ENCODE measurements at places on chromosomes 1 and 21.
A peak's percentile ranks its signal among the peaks of the same experiment; 100 is the strongest.

- peak; percentile 38 for DNase-seq
These were observed 58.5 kb upstream of the ACTL8 start for GRCh38 chr1:17696417-17697301.

DNA sequence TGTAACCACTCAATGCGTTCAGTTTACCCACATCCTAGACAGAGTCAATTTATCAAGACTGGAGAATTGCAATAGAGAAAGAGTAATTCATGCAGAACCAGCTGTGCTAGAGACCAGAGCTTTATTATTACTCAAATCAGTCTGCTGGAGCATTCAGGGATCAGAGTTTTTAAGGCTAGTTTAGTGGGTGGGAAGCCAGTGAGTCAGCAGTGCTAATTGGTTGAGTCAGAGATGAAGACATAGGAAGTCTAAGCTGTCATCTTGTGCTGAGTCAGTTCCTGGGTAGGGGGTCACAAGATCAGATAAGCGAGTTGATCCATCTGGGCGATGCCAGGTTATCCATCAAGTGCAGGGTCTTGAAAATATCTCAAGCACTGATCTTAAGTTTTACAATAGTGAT, 499.6 kb downstream of the MRPL39 start:
- DNase-seq: peak; percentile 52

GRCh38 chr1:216919060-216919970, 196.1 kb upstream of the ESRRG start:
- DNase-seq: no peak

DNA sequence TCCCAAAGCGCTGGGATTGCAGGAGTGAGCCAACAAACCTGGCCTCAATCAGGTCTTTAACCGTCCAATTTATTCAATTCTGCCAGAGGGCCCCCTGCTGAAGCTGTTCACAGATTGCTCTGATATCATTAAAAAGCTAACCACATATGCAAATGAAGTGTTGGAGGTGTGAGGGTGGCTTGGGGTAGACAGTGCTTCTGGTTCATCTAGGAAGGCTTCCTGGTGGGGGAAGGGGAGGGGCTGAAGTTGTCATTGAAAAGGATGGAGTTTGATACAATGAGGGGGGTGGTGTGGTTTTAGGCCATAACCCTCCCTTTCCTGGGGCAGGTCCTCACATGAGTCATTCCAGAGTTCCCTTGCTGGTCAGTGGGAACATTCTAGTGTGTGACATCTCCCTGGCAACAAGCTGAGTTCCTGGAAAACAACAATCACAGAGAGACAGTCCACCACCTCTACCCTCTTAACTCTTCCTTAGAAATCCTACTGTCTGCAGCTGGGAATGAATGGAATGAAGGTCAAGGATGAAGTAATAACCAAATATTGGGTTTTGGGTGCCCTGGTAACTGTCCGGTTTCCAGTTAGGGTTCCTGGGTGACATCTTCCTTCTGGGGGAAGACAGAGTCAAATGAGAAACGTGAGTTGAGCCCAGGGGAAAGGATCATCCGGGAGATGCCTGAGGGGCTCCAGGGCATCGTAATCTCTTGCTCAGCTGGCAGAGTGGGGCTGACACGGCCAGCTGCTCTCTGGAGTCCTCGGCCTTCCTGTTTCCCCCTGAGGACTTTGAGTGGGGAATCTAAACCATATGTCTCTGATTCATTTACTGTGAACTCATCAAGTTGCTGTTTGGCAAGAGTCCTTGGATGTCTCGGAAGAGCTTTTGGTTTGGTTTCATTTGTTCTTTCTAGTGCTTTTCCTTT, 32.2 kb downstream of the BATF3 start:
- DNase-seq: peak; percentile 86

GRCh38 chr1:212612041-212612961, 3.7 kb downstream of the ATF3 start:
- DNase-seq: no peak

- DNase-seq: no peak
These were observed 2.2 kb downstream of the CAMK1G start for GRCh38 chr1:209585672-209586071.

- DNase-seq: peak; percentile 51
These were observed 78.7 kb upstream of the TINAGL1 start for GRCh38 chr1:31497601-31498000.

GRCh38 chr1:97783751-97784150, 137.1 kb downstream of the DPYD start:
- DNase-seq: no peak

DNA sequence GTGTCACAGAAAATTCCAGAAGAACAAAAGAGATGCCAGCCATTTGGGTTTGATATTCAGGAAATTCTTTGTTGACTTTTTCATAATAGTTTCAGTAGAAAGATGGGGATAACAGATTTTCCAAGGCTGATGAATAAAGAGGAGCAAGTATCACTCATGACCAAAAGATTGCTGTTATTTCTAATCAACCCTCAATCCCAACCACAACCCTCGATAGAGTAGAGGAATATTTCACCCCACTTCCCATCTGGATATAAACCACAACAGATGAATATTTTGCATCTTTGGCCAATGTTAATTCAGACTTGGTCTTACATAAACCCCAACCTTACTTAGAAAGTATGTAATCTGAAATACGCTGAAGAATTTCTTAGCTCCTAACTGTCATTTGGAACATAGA, 232.4 kb downstream of the SEC16B start:
- no peak for DNase-seq

- no peak for DNase-seq
These were observed 27.8 kb downstream of the FNBP1L start for GRCh38 chr1:93475681-93476080.

GRCh38 chr1:59079434-59080140, 217.3 kb upstream of the FGGY start:
- DNase-seq: no peak

GRCh38 chr1:86069757-86070145, 86.8 kb downstream of the COL24A1 start:
- DNase-seq: no peak

DNA sequence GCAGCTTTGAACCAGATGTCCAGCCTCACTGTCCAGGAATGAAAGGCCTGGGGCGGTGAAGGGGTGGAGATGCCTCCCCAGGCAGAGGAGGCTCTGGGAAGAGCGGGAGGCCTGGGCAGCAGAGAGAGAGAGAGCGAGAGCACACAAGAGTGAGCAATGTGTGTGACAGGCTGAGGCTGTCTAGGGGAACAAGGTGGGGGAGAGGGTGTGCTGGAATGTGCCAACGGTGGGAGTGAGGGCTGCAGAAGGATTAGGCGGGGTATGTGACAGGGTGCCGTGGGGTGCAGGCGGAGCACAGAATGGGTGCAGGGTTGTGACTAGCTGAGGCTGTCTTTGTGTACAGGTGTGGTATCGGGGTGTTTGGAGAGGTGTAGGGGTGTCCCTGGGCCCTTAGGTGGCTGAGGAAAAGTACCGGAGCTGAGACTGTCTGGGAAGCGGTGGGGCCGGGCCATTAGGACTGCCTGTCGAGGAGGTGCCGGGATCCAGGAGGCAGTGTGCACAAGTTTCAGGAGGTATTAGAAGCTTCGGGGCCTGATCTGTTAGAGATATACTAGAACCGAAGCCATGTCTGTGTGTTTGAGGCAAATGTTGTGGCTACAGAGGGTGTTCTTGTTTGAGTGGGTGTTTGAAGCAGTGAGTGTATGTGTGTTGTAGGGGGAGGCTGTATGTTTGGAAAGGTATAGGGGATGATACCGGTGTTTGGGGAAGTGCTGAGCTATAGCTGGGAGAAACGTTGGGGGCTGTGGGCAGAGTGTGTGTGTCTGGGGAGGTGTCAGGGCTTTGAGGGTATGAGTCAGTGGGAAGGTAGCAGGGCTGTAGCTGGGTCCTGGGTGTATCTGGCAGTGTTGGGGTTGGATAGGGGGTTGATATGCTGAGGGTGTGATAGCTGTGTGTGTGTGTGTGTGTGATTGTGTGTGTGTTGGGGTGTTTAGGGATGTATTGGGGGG, 9.1 kb downstream of the AHDC1 start:
- no peak for DNase-seq

GRCh38 chr1:225877580-225877979, 4.6 kb downstream of the TMEM63A start:
- no peak for DNase-seq

GRCh38 chr1:229310833-229311232, 32.0 kb downstream of the CCSAP start:
- no peak for DNase-seq
